ENCODE measurements at places on chromosomes 1 and 21. TPM values are rescaled to one million over a fixed set of nuclear protein-coding genes. Genes with fewer than 3 reads are reported as not detected.

The AIM2 gene
- 0.30 TPM for total RNA-seq

The ATP6V1G3 gene
- total RNA-seq: not detected

DNA sequence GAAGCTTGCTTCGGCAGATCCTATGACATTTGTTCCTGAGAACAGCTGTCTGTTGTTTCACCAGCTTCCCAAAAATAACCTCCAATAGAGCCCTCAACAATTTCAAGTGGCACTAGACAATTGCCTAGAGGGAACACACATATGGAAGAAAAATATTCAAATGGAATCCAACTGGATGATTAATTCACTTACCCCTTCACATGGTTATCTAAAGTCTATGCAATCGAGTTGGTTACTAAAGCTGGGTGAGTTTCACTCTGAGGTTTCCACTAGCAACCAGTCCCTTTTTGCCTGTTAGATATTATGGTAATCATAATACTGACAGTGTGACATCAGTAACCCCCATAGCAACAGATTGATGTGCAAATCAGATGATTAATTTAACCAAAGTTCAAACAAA lies at the start of gene LEMD1:
TSS of gene LEMD1 (minus strand) at position 259 of the 400 bp plus-strand sequence. CDS start 1,520 bp downstream, outside the sequence.
- H3K36me3 ChIP-seq: no peaks in the 10 kb centered on the region
- H3K27ac ChIP-seq: no peak within 1 kb of the TSS
- H3K4me3 ChIP-seq: no peak within 1 kb of the TSS
- peaks cover 52% of the 10 kb centered on the region for H3K27me3 ChIP-seq

DNA sequence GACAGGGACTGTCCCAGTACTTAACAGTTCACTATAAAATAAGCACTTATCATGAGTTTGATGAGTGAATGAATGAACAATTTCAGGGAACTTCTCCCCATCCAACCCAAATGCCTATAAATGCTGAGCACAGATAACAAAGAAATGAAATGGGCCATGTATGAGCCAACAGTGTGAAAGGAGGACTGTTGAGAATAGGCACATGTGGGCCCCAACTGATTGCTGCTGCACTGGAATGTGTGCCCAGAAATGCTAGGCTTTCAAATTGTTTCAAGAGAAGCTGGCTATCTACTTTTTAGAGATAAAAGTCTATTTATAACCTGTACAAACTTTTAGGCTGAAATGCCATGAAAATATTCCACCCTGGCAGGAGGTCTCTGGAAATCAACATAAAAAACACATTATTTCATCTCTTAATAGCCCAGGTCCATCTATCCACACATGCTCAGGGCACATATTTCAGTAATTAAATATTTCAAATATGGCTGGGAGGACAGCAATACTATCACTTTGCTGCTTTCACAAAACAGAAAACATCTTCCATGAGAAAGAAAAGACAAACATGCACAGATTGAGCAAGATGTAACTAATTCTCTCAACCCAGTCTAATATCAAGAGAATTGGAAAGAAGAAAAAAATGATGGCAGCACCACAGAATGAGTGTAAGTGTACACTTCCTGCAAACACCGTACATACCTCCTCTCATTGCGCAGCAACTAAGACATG lies 49.8 kb downstream of the COLGALT2 start:
- H3K4me1 ChIP-seq: no peaks in the 10 kb centered on the region
- no peak overlapping the region for H3K4me3 ChIP-seq

DNA sequence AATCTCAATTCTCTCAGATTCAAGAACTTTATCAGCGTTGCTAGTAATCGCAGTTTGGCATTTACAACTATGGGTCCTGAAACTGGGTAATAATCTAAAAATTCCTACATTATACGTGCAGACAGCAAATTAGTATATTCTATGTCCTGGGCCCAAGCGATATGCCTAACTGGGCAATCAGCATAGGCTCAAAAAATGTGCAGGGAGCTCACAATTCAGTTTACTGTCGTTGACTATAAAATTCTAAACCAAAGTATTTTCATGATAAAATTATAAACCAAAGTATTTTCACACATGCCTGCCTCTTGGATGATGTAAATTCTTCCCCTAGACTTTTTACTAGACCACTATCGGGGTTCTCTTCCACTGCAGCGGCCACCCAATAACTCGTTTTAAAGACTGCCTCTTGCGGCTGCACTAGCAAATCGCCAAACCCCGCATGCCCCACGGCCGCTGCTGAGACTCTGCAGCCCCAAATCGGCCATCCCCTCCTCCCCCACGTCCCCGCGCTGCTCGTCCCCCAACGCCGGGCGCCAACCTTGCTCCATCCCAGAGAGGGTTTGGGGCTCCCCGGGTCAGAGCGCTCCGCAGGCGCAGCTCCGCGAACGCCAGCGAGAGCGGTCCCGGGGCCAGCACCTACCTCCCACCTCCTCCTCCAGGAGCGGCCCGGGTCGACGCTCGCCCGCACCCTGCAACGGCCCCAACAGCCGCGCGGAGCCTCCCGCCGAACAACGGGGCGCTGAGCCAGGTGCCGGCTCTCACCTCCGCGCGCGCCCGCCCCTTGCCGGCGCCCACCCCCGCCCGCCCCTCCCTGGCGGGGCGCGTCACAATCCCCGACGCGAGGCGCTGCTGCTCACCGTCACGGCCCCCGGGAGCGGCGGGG lies 506 bp downstream of the SSX2IP start:
- peaks cover 13% of the 10 kb centered on the region for H3K4me1 ChIP-seq
- peak overlapping the region; percentile 91 for H3K27ac ChIP-seq
- peak; percentile 73 for DNase-seq
- peak overlapping the region; percentile 89 for H3K4me3 ChIP-seq
- no peaks in the 10 kb centered on the region for H3K36me3 ChIP-seq

GRCh38 chr1:247535402-247535801 lies 838 bp downstream of the OR2C3 start:
- no peaks in the 10 kb centered on the region for H3K4me1 ChIP-seq
- no peaks in the 10 kb centered on the region for H3K27me3 ChIP-seq
- DNase-seq: no peak
- no peaks in the 10 kb centered on the region for H3K36me3 ChIP-seq

- H3K4me1 ChIP-seq: peaks cover 3% of the 10 kb centered on the region
- no peaks in the 10 kb centered on the region for H3K36me3 ChIP-seq
- H3K27me3 ChIP-seq: no peaks in the 10 kb centered on the region
- no peak overlapping the region for H3K27ac ChIP-seq
- H3K4me3 ChIP-seq: no peak overlapping the region
- peak; percentile 79 for DNase-seq
Measured at GRCh38 chr1:85502625-85503083, 37.7 kb upstream of the DDAH1 start.

The PGLYRP4 gene
- total RNA-seq: not detected

All from hepatocyte (in vitro differentiated cells).